ENCODE measurements at places on chromosomes 7 and 10.
A peak's percentile ranks its signal among the peaks of the same experiment; 100 is the strongest.

GRCh38 chr7:55280031-55280454 is 85.1 kb upstream of the LANCL2 start:
- DNase-seq: peak; percentile 68

- no peak for DNase-seq
These were observed 397.6 kb downstream of the MDFIC start for GRCh38 chr7:115319541-115319940.

DNA sequence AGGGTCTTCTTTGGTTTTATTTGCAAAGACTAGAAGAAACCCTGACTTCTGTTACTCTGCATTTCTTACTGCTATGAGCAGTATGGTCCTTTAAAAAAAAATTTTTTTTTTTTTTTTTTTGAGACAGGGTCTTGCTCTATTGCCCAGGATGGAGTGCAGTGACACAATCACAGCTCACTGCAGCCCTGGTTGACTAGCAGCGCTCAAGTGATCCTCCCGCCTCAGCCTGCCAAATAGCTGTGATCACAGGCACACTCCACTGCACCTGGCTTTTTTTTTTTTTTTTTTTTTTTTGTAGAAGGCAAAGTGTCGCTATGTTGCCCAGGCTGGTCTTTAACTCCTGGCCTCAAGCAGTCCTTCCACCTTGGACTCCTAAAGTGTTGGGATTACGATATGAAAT is 17.4 kb downstream of the CNNM2 start:
- DNase-seq: no peak

DNA sequence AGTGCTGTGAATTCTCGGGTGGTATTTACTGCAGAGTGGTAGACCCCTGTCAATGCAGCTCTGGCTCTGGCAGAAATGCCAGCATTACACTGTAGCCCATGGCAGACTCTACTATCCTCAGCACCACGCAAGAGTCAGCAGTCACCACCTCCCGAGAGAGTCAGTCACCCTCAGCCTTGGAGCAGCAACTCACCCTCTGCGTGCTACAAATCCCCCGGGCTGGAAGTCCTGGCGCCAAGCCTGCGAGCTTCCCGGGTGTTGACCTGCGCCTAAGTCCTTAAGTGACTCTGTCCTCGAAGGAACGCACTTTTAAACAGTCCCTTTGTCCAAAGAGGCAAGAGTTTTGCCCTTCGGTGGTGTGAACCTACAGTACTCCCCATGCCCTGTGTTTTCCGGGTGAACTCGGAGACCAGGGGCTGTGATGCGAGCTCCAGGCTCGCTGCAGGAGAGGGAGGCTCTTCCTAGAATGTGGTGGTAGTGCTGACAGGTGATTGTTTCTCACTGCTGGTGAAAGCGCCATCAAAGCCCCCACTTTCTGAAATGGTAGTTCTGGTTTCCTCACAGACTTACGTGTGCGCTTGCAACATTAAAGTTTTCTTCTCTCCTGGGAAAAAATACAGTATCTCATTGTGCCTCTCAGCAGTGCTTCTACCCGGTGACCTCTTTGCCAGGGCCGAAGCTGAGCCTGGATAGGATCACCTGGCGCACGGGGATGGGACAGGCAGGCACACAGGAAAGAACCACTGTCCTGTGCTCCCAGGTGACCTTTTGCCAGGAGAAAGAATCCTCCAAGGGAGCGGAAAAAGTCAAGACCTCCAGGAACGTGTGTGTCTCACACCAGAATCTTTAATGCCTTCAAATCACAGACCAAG is 33.1 kb upstream of the MBL2 start:
- no peak for DNase-seq

GRCh38 chr7:5591278-5591874 is 167.7 kb upstream of the TNRC18 start:
- DNase-seq: no peak

GRCh38 chr10:93028883-93029282 is 31.7 kb upstream of the CYP26C1 start:
- no peak for DNase-seq

GRCh38 chr7:100673942-100674410 is 436 bp downstream of the GNB2 start:
- no peak for DNase-seq

DNA sequence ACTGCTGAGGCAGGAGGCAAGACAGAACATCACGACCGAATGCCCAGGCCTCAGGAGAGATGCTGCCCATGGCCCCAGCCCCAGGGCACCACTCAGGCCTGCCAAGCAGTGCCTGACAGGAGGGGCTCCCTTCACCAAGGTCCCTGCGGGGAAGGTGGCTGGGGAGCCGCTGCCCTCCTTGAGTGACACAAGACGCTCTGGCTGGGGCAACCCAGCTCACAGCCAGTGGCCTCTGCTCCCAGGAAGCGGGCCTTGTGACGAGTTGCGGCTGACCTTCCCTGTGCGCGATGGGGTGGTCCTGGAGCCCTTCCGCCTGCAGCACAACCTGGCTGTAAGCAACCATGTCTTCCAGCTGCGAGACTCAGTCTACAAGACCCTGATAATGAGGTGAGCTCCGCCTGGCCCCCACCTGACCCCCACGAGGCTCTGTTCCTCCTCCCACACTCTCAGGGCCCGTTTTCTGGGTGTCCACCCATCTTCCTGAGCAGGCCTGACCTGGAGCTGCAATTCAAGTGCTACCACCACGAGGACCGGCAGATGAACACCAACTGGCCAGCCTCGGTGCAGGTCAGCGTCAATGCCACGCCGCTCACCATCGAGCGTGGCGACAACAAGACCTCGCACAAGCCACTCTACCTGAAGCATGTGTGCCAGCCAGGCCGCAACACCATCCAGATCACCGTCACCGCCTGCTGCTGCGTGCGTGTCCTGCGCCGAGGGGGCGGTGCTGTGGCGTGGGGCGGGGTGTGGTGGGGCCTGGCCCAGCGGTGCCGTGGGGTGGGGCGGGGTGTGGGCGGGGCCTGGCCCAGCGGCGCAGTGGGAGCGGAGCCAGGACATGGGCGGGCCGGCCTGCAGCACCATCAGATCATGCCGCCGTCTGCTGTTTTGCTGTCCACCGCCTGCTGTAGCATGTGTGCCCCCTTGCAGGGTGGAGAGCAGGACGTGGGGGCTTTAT is 12.8 kb downstream of the ZMIZ2 start:
- no peak for DNase-seq

DNA sequence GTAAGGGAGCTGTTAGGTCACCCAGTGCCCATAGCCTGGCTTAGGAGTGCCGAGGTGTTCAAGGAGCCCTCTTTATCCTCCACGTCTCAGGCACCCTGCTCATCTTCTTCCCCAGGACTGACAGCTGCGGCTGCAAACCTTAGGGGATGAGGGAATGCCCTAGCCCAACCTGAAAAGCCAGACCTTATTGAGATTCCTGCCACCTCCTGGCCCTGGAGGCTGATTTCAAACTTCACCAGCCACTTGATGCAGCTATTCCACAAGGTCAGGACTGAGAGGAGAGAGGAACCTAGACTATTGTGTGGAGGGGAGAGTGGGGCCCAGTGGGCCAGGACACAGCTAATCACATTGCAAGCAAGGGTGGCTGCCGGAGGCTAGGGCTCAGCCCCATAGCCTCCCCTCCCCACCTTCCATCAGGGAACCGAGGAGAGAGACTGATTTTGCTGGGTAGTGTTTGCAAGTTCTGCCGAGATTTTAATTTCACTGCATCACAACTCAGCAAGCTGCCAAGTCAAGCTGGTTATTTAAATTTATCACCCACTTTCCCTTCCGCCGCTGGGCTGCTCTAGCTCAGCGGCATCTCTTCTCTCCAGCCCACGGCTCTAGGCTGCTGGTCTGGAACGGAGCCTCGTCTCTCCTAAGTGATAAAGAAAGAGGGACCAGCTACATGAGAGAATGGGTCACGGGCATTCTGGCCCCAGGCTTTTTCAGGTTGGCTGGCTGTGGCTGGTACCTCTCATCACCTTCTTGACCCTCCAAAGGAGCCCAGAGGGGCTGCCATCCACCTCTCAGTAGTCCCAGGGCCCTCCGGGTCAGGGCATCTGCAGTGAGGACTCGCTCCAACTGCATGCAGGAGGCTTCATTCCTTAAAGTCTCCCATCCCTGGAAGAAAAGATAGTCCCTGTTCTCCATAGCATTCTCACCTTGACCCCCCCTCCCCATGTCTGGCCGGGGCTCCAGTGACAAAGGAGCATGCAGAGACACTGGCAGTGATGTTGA is 66.7 kb downstream of the PAX2 start:
- DNase-seq: no peak

- no peak for DNase-seq
These were observed 59.6 kb upstream of the AKR1E2 start for GRCh38 chr10:4766454-4766853.

DNA sequence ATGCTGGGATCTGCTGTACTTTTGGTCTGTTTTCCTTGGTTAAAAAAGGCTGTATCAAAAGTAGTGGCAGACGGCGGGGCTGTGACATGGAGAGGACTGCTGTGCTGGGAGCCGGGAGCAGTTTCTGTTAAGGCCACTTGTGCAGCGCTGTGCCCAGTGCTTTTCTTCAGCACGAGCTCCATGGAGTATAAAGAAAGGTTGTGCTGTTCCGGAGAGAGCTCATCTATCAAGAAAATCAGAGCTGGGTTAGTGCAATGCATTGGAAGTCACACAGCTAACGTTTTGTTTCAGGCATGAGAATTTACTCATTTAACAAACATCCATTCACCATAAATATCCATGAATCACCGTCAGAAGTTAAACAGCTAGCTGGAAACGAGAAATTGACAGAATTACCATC is 62.0 kb downstream of the KIAA1549 start:
- DNase-seq: no peak

- no peak for DNase-seq
These were observed 12.1 kb upstream of the PDGFA start for GRCh38 chr7:531777-532176.

GRCh38 chr10:84493951-84494848 is 165.8 kb downstream of the CCSER2 start:
- DNase-seq: no peak

- DNase-seq: no peak
These were observed 240.7 kb downstream of the TSPAN12 start for GRCh38 chr7:120617275-120617674.
